Epithelial cell of proximal tubule (primary cell): ENCODE measurements at places on chromosomes 7 and 10. TPM values are rescaled to one million over a fixed set of nuclear protein-coding genes. Genes with fewer than 3 reads are reported as not detected.

The SPDYE2B gene
- total RNA-seq, result not detected in 2 replicates

The TET1 gene
- 0.52 and 1.0 TPM in 2 replicates for total RNA-seq

The CDH23 gene
- total RNA-seq, result under 0.01 TPM in 1 of 2 replicates, not detected in the other

The LYZL2 gene
- not detected in 2 replicates for total RNA-seq

The NPFFR1 gene
- 0.14 TPM in 1 of 2 replicates, not detected in the other for total RNA-seq

The CYP2C8 gene
- total RNA-seq, result 0.07 TPM in 1 of 2 replicates, not detected in the other

The BBIP1 gene
- 18.8 and 27.0 TPM in 2 replicates for total RNA-seq

The CLEC5A gene
- not detected in 2 replicates for total RNA-seq

The HDAC9 gene
- 25.7 and 35.5 TPM in 2 replicates for total RNA-seq

The ITPRID1 gene
- total RNA-seq, result not detected in 2 replicates

The FAM13C gene
- not detected in 2 replicates for total RNA-seq

The PDE1C gene
- total RNA-seq, result 2.5 and 5.9 TPM in 2 replicates

The PDCD4 gene
- total RNA-seq, result 3.6 and 55.5 TPM in 2 replicates

The ZNF736 gene
- 6.9 and 12.2 TPM in 2 replicates for total RNA-seq

The DKK1 gene
- 3.2 and 39.9 TPM in 2 replicates for total RNA-seq

The STEAP4 gene
- total RNA-seq, result 0.52 and 0.80 TPM in 2 replicates

The TSPAN15 gene
- 26.4 and 28.6 TPM in 2 replicates for total RNA-seq

The THSD7A gene
- total RNA-seq, result 0.94 and 2.0 TPM in 2 replicates

The FAM237B gene
- not detected in 2 replicates for total RNA-seq

The TMEM178B gene
- total RNA-seq, result 3.1 and 8.6 TPM in 2 replicates

The SH2D4B gene
- not detected in 2 replicates for total RNA-seq

The OR6B1 gene
- total RNA-seq, result not detected in 2 replicates

The CYP2E1 gene
- total RNA-seq, result 0.17 and 1.1 TPM in 2 replicates

The GRID2IP gene
- total RNA-seq, result not detected in 2 replicates

The VIPR2 gene
- not detected in 2 replicates for total RNA-seq

The SLC13A1 gene
- not detected in 2 replicates for total RNA-seq

The C10orf53 gene
- not detected in 2 replicates for total RNA-seq

The AGBL3 gene
- total RNA-seq, result 1.7 and 4.0 TPM in 2 replicates

The NPC1L1 gene
- total RNA-seq, result 0.23 and 0.94 TPM in 2 replicates

The LIPF gene
- total RNA-seq, result not detected in 2 replicates

The CYP2W1 gene
- total RNA-seq, result not detected in 2 replicates

The TEX36 gene
- not detected in 2 replicates for total RNA-seq

The AGR2 gene
- 11.9 and 29.4 TPM in 2 replicates for total RNA-seq

The ERV3-1 gene
- 9.7 and 11.0 TPM in 2 replicates for total RNA-seq

The BZW2 gene
- total RNA-seq, result 102 and 148 TPM in 2 replicates

The RBP3 gene
- not detected in 2 replicates for total RNA-seq

The MYL7 gene
- total RNA-seq, result not detected in 2 replicates

The ZNF783 gene
- total RNA-seq, result 4.8 and 5.4 TPM in 2 replicates

The TMEM196 gene
- total RNA-seq, result not detected in 2 replicates

The COL13A1 gene
- 6.0 and 13.6 TPM in 2 replicates for total RNA-seq

The DNAJC9 gene
- total RNA-seq, result 69.0 and 96.4 TPM in 2 replicates

The CNNM1 gene
- total RNA-seq, result 0.22 and 0.63 TPM in 2 replicates

The EN2 gene
- not detected in 2 replicates for total RNA-seq

The MGAM2 gene
- total RNA-seq, result not detected in 2 replicates

The CREB5 gene
- 16.1 and 25.7 TPM in 2 replicates for total RNA-seq

The ATOH7 gene
- total RNA-seq, result 0.58 TPM in 1 of 2 replicates, not detected in the other

The ANKRD30A gene
- not detected in 2 replicates for total RNA-seq

The ERVW-1 gene
- not detected in 2 replicates for total RNA-seq

The ANXA11 gene
- 148 and 153 TPM in 2 replicates for total RNA-seq

The ABCC2 gene
- 0.17 and 1.2 TPM in 2 replicates for total RNA-seq

The HMX2 gene
- total RNA-seq, result not detected in 2 replicates

The FGFBP3 gene
- 0.12 and 1.2 TPM in 2 replicates for total RNA-seq

The CUBN gene
- under 0.01 and 0.17 TPM in 2 replicates for total RNA-seq
